ENCODE measurements at places on chromosomes 2 and 18.

DNA sequence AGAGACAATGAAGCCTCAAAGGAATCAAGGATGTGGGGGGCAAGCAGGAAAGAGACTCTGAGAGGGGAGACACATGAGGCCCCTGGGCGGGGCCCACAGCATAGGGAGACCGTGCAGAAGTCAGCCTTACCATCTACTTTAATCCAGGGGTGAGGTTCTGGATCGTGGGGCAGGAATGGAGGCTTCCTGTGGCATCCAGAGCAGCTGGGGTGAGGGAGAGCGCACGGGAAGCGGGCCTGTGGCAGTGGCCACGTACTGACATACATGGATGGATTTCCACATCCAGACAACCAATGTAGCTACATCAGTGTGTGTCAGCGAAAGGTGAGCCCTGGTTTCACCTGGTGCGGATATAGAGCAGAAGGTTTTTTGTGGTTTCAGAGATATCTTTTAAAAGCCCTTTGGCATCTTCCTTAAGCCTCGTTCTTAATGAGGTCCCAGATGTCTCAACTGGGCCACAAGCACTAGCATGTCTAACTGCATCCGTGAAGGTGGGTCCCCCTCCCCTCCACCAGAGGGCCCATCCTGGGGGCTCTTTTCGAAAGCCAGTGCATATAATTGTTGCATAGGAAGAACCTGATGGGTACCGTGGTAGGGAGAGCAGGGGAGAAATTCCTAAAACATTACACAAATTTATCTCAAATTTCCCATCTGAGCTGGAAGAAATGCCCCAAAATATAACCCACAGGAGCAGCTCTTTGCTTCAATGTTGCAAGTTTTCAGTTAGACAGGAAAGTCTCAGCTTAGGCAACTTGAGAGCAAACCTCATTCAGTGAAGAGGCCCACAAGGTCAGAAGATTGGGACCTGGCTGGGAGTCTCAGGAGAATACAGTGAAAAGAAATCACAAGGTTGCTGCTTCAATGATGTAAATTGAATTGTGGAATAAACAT, 90.9 kb downstream of the SP3 start:
- DNase-seq, result no peak

- no peak for DNase-seq
These were observed 59.3 kb upstream of the OTOF start for GRCh38 chr2:26537069-26537825.

DNA sequence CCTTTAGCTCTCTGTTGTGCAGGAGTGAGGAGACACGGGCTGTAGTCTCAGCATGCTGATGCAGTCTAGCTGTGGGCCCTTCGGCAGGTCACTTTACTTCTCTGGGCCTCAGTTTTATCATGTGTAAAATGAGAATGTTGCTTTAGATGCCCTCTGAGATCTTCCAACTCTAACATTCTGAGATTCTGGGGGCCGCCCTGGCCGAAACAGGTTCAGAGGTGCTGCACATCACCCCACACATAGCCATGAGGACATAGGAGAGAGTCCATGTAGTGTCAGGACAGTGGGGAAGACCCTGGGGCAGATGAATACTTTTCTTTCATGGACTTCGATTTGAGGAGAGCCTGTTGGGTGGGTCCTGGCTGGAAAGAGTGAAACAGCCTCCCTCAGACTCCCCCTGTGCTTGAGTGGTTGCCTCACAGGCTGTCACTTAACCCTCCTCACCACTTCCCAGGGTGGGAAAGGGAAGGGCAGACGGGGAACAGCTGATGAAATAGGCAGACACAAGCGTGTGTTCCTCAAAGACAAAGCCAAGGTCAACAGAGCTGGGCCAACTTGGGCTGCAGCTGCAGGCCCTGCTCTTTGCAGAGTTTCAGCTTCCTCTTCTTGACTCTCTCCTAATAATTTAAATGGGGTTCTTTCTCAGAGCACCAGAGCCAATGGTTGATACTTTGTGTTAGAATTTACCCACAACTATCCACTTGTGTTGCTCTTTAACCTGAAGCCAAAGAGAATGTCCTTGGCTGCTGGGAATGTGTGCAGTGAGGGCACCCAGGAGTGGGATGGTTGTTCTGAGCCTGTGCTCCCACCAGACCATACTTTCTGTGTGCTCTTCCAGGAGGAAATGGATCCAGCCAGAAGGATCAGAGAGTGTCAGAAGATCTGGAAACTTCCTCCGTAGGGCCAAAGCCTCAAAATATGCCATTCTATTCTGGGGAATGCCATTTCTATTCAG, 14.7 kb upstream of the MRPL33 start:
- no peak for DNase-seq

DNA sequence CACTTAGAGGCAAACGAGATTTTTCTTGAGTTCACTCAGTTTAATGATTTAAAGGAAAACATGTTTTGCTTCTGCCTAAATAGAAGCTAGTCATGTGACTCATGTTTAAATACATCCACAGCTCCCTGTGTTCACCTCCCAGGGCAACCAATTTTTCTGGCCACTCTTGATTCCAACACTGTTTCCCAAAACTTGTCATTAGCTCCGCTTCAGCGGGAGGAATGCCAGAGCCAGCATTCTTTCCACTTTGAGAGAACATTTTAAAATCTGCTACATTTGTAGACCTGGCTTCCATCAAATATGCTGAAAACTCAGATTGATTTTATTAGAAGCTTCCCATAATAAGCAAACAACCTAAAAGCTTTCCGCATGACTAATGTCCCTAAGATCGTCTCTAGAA, 2.8 kb upstream of the CYS1 start:
- DNase-seq, result no peak

DNA sequence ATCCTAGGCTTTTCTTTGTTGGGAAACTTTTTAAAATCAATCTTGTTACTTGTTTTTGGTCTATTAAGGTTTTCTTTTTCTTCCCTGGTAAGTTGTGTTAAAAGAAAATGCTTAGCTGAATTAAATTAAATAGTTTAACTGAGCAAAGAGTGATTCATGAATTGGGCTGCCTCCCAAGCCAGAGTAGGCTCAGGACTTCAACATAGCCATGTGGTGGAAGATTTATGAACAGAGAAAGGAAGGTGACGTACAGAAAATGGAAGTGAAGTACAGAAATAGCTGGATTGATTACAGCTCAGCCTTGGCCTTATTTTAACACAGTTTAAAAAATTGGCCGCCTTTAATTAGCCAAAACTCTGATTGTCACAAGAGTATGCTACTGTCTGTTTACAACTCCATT, 27.9 kb upstream of the GALNT5 start:
- peak; percentile 69 for DNase-seq

- peak; percentile 67 for DNase-seq
These were observed 72.9 kb downstream of the PKP4 start for GRCh38 chr2:158529379-158530259.

GRCh38 chr2:147288131-147288530, 556.7 kb upstream of the ACVR2A start:
- DNase-seq, result no peak

GRCh38 chr18:25077038-25077943, 274.7 kb downstream of the ZNF521 start:
- DNase-seq, result no peak

GRCh38 chr2:137254052-137254451, 488.7 kb downstream of the THSD7B start:
- no peak for DNase-seq

DNA sequence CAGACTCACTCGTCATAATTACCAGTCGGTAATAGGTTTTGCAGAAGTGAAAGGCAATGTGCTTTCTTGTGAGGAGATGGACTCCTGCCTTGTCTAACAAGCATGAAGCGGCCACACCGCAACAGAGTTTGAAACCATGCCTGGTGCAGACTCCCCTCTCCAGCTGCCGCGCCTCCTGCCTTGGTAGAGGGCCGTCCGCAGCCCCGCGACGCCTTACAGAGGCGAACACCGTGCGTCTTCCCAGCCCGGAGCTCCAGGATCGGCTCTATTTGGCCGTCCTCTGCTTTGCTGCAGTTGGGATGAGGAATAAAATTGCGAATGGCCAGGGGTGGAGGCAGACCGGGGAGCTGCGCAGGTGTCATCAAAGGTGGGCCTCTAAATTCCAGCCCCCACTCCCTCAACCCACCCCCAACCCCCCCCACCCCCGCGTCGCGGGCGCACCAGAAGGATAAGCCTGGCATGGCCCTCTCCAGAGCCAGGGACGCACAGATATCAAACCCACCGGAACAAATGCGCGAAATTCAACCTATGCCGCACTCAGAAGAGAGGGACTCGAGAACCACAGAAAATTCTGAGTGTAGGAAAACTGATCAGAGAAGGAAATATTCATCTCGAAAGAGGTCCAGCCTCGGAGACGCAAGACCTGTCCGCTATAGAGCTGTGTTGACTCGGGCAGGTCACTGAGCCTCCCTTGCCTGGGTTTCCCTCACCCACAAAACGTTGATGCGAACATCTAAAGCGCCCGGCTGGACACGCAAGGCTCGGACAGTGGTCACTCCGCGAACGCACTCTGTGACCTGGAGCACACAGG, 1.1 kb downstream of the TRABD2A start:
- peak; percentile 27 for DNase-seq

DNA sequence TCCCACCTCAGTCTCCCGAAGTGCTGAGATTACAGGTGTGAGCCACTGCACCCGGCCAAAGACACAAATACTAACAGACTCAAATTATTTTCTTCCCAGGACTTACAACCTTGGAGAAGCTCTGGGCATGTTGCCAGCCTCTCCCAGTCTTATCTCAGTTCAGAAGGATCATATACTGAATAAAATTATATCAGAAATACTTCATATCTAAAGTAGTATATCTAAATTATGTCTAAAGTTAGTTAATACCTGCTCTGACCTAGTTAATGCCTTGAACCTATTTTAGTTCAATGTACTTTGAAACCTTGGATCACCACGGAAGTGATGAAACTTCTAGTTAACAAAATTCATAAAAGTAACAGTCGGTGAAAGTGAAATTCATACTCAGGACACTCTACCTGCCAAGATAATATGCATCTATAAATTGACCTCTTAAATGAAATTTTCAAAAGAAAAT, 34.4 kb upstream of the CYBRD1 start:
- DNase-seq, result no peak

DNA sequence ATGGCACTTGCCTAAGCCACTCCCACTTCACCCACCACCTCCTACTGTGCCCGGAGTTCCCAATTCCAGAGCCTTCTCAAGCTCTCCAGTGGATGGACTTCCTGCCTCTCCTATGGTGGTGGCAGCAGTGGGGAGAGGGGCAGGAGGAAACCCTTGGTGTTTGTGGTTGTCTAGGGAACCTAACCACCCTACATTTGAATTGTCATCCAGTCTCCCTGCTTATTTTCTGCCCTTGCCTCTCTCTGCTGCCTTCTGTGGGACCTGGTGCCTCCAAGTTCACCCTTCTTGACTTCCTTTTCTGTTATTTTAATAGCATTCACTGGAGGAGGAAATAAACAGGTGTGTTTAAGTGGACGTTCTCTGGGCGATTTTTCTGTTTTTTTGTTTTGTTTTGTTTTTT, 50.0 kb upstream of the HPCAL1 start:
- DNase-seq, result no peak

DNA sequence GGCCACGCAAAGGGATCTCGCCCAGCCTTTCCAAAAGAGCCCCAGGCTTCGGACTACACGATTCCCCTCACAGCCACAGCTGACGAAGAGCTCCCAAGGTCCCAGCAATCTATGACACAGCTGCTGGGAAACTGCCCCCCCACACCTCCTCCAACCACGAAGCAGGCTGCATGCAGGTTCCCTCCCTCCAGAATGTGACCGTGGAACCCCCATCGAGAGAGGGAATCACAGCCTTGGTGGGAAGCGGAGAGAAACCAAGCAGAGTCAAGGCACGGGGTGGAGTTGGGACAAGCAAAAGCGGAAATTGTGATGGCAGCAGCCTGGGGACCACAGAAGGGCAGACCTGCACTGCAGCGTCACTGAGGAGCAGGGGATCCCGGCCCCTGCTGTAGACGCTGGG, 50.3 kb downstream of the KCNF1 start:
- no peak for DNase-seq

- DNase-seq, result no peak
These were observed 70.9 kb downstream of the ODC1 start for GRCh38 chr2:10377052-10377746.

GRCh38 chr18:24488824-24489493, 28.5 kb downstream of the HRH4 start:
- peak; percentile 58 for DNase-seq

GRCh38 chr2:3125001-3125760, 252.4 kb downstream of the EIPR1 start:
- no peak for DNase-seq

GRCh38 chr2:16728351-16729136, 62.9 kb upstream of the CYRIA start:
- no peak for DNase-seq

DNA sequence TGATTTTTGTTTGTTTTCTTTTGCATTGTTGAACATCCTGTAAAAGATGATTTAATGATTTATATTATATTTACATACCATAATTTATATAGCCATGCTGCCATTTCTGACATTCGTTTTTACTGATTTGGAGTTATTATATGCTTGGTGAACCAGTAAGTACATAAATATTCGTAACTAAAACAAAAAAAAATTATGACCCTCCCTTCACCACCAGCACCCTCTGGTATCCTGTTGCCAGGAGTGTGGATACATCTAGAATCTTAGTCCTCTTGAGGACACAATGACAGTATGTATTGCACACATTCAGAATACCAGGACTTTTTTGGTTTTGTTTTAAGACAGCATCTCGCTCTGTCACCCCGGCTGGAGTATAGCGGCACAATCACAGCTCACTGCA, 43.9 kb upstream of the B3GNT7 start:
- no peak for DNase-seq

DNA sequence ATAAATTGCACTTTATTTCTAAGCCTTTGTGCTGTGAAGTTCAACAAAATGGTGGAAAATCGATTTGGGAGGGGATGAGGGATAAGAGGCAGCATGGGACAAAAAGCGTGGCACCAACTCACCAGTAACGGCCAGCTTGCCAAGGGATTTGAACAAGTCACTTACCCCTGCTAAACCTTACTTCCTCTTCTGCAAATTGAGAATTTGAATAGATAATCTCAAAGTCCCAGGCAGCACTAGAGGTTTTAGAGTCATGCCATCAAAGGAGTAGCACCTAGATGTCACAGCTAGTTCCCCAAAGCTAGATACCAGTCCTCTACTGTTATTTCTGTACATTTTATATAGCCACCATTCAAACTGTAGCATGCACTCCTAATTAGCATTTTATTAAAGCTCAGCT, 83.7 kb upstream of the VRK2 start:
- no peak for DNase-seq

GRCh38 chr2:171253900-171254650, 93.4 kb upstream of the TLK1 start:
- DNase-seq, result peak; percentile 19

GRCh38 chr2:149924549-149925213, 337.1 kb upstream of the MMADHC start:
- peak; percentile 52 for DNase-seq

DNA sequence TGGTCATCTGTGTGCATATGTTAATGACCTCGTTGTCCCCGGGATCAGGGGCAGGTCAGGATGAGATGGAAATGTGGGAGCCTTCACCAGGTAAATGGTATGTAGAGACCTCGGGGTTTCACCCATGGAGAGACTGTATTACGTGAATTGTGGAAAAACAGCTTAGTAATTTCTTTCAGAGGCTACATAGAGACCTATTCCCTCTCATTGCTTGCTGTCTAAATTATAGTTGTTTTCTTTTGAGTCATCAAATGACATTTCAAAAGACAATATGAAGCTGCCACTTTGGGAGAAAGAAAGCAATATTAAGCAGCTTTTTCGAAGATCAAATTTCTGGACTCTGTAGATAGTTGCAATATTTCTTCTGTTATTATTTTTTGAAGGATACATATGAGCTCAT, 20.4 kb downstream of the ADAM23 start:
- no peak for DNase-seq

- no peak for DNase-seq
These were observed 124.0 kb downstream of the MAIP1 start for GRCh38 chr2:200079356-200079755.

GRCh38 chr2:110881908-110882307, 149.5 kb downstream of the ACOXL start:
- no peak for DNase-seq

All from ELR (cell line).